ENCODE measurements at places on chromosomes 13 and 19.

- DNase-seq = no peak
These were observed 549.3 kb downstream of the LIG4 start for GRCh38 chr13:107665926-107666458.

GRCh38 chr19:56595548-56595899 lies 422 bp downstream of the ZNF71 start:
- no peak for DNase-seq

DNA sequence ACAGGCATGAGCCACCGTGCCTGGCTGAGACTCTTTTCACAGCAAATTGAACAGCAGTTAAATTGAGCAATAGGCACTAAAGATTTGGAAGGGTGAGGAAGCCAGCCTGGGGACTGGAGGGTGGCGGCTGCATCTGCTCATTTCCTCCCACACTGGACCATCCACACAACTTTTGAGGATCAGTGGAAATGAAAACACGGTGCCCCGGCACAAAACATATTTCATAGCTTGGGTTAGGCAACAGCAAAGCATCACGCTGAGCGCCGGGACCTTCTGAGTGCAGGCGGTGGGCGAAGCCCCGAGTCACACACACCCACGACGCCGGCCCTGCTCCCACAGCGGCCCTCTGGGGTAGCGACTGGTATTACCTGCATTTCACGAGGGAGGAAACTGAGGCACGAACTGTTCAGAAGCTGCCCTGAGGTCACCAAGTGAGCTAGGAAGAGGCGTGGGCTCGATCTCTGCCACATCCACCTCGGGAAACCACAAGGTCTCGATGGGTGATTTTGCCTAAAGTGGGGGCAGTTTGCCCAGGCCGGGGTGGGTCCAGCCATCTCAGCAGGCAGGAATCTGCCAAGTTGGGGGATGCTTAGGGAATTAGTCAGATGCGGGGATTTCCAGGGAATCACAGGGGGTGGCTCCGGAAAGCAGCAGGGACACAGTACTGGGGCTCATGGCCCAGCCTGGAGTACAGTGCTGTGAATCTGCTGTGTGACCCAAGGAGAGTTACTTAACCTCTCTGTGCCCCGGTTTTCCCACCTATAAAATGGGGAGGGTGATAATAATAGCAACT lies 3.5 kb upstream of the SBNO2 start:
- DNase-seq = no peak

DNA sequence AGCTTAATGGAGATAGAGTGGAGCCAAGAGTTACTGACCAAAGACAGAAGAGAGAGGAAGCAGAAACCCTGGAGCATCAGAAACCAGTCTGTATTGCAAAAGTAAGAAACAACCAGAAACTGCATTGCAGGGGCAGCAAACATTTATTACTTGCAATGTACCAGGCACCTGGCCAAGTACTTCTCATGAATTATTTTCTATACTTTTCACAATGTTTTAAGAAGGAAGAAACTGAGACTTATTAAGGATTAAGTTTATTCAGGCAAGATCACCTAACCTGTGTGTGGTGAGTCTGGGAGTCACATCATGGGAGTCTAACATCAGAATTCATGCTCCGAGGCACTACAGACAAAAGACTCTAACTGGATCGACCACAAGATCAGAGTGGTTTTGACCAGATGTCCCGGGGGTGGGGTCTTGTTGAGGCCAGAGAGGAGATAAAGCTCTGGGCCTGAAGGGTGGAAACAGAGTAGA lies 47.4 kb downstream of the TNFRSF19 start:
- no peak for DNase-seq

DNA sequence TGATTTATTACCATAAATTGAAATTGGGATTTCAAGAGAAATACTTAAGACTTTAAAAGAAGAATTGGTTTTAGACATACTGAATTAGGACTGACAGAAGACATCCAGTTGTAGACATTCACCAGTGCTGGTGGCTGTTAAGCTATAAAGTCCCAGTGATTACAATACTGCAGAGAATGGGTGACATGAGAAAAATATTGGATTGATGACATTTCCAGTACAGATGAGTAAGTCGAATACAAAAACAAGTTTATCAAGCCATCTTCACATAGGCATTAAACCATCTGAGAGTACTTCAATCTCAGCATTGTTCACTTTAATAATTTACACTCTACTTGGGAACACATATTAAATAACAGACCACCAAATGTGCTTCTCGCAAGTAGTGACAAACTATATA lies 66.8 kb downstream of the TBC1D4 start:
- no peak for DNase-seq

DNA sequence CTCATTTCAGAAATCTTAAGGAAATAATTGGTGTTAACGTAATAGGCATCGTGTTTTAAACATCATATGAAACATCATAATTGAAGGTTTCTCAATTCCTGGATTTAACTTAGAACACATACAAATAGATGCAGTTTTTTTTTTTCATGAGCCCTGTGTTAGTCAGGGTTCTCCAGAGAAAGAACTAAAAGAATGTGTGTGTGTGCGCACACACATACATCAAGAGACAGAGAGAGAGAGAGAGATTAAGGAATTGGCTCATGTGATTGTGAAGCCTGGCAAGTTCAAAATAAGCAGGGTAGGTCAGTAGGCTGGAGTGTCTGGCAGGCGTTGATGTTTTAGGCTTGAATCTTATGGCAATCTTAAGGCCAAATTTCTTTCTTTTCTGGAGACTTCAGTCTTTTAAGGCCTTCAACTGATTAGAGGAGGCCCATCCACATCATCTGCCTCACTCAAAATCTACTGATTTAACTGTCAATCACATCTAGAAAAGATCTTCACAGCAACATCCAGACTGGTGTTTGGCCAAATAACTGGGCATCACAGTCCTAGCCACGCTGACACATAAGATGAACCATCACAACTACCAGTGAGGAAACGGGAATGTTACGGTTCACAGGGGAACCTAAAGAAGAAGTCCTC lies 25.2 kb downstream of the SPATA13 start:
- no peak for DNase-seq
